CD4-positive, alpha-beta T cell treated with Interleukin-4 for 4 hours (primary cell): ENCODE measurements at places on chromosomes 6 and 20.

- no peak for DNase-seq
Measured at GRCh38 chr6:1802491-1803395, 193.0 kb downstream of the FOXC1 start.

DNA sequence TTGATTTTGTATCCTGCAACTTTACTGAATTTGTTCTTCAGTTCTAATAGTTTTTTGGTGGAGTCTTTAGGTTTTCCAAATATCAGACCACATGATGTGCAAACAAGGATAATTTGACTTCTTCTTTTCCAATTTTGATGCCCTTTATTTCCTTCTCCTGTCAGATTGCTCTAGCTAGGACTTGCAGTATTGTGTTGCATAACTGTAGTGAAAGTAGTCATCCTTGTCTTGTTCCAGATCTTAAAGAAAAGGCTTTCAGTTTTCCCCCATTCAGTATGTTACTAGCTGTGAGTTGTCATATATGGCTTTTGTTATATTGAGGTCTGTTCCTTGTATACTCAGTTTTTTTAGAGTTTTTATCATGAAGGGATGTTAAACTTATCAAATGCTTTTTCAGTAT, 4.6 kb downstream of the MICB start:
- no peak for DNase-seq

GRCh38 chr6:34227761-34228421, 8.8 kb upstream of the HMGA1 start:
- DNase-seq, result no peak

DNA sequence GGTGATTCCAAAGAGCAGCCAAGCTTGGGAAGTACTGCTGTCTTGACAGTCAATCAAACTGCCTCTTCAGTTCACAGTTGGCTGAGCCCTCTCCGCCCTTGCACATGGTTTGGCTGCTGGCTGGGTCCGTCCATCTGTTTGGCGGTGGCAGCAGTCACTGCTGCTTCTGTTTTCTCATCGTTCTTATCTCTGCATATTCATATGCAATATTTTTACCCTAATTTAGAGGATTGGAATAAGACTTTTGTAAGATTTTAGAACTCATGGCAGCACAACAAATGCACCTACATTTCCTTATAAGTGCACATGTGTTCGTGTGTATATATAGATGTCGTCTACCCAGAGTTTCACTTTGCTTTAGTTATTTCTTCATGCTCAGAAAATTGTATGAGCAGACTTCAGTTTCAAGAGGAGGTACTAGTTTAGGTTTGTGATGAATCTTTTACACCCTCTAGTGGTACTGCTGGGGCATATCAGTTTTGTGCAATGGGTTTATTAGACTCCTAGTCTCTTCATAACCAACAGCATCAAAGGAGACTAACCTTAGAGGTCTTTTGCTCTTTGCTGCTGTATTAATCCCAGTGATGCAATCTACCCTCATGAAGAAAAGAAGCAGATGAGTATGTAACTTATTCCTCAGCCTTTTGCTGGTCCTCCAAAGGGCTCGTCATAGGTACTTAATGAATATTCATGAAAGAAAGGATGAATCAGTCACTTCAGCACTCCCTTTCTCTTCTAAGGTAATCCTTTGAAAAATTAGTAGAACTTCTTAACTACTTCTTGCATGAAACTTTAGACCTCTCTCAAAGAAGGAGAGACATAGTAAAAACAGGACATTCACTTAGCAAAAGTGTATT, 44.3 kb downstream of the KHDC1L start:
- peak; percentile 58 for DNase-seq

DNA sequence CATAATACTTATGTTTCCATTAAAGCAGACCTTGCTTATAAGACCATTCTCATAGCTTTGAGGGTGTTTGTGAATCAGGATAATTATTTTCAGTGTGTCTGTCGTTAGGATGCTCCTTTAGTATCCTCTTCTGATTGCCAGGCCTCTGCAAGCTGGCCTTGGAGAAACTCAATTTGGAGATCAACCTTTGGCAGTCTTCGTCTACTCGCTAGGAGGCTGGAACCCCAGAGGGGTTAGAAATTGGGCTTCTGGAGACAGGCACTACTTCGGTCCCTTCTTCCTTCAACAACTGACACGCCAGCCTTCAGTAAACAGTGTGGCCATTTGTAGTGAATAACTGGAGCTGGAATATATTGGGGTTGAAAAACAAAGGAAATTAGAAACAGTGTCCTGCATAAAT, 100.8 kb upstream of the CITED2 start:
- DNase-seq, result no peak

DNA sequence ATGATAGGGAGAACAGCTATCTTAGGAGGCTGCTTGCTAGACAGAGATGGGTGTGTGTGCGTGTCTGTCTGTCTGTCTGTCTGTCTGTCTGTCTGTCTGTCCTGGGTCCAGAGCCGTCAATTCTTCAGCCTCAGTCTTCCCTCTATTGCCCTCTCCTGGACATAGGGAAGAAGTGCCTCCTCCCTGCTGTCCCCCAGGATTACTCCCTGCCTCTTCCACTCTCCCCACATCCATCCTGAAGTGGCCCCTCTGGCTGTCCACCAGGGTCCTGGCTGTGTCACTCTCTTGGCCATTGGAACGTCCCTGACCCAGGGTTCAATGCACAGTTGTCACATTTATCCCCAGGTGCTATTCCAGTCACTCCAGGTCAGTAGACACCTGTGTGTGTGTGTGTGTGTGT, 10.2 kb downstream of the TREML2 start:
- DNase-seq, result no peak

- DNase-seq, result no peak
Measured at GRCh38 chr6:147738099-147738498, 229.6 kb downstream of the SAMD5 start.

DNA sequence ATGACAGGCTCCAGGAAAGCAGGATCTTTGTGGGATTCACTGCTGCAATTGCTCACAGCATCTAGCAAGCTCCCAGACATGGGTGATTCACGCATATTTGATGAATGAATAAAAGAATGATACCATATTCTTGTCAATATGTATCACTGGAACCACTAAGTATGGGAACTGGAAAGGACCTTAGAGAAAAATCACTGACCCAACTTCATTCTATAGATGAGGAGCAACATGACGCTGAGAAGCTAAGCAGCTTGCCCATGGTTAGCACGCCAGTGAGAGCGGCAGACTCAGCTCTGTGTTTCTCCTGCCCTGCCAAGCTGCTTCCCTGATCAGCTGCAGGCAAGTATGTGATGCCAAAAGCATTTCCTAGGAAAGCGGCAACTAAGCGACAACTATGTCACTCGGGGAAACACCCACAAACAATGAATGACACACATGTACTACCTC, 66.8 kb downstream of the PPP1R3G start:
- no peak for DNase-seq

DNA sequence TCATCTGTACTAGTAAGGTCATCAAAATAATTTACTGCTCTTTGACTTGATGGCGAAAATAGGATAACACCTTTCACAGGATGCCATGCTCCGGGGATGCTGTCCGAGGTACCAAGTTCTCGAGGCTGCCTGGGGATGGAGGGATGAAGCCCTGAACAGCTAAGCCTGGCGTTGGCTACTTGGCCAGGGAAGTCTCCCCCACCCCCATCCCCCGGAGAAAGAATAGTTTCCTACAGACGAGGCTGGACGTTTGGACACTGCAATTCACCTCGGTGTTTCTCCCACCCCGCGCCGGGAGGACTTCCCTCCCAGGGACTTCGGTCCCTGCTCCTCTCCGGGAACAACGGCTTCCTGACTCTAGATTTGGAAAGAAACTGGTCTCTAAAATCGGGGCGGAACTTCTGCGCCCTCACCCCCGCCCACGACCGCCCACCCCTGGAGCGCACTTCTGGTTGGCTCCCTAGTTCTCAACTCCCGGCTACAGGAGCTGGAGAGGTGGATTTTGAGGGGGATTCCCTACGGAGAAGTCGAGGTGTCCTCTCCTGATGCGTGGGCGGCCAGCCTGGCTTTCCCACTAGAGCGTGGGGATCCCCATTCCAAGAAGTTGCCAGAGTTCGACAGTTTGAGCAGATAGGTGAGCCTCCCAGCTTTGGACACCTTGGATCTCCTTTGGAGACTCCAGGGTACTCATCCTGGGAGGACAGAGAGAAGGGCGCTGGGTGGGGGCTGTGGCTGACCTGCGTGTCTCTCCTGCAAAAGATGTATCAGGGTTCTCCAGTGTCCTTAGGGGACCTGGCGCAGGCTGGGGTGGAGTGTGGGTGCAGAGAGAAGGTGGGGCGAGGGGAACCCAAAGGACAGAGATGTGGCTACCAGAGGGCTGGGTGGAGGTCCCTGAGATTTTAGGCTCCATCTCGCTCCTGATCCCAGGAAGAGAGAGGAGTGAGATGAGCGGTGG, 1.1 kb downstream of the PCSK2 start:
- no peak for DNase-seq

- DNase-seq, result no peak
Measured at GRCh38 chr6:82337688-82338257, 25.8 kb upstream of the TPBG start.

DNA sequence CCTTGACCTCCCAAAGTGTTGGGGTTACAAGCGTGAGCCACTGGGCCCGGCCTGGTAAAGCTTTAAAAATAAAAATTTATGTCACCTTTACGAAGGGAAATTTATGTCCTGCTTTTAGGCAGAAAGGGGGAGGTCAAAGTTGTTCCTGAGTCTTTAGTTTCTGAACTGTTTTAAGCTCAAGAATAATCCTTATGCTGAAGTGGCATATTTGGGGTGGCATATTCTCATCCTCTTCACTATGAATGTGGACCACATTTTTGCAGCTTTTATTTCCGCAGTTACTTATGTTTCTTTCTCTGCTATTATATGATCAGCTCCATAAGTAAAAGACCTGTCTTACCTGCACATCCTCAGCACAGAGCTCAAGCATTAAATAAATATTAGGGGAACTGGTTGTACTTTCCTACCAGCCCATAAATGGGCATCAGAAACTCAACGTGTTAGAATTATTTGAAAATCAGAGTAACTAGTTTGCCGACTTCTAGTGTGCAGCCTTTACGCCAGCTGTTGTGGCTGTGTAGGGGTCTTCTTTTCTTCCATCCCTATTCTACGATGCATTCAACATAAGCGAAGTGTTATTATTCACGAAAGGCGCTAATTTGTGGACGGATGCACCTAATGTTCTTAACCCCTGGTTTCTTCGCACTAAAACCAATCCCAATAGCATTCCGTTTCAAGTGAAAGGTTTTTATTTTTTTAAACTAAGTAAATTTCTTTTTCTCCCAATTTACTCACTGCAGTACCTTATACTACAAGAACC, 867 bp upstream of the AKAP7 start:
- no peak for DNase-seq

DNA sequence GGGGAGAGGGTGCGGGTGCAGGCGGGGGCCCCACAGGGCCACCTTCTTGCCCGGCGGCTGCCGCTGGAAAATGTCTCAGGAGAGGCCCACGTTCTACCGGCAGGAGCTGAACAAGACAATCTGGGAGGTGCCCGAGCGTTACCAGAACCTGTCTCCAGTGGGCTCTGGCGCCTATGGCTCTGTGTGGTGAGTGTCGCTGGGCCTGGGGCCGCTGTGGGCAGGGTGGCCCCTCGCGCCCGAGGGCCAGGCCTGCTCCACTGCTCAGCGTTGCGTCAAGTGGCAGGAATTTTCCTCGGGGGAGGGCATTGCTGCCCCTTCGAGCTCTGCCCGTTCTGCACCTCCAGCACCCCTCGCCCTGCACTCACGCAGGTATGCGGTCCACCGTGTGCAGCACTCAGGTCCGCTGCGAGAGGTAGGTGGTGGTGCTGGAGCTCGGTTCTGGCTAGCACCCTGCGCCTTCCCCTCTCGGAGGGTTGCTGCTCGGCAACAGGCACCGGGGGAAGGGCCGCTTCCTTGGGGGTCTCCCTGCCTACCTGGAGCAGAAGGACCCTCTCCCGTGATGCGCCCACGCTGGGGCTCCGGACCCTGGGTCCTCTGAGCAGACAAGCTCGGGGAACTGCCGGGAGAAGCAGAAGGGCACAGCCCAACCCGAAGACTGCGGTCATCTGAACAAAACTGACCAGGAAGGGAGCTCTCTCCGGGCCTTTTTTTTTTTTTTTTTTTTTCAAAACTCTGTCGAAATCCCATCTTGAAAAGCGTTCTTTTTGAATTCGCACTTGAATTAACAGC, 674 bp downstream of the MAPK14 start:
- peak; percentile 24 for DNase-seq

GRCh38 chr6:156437121-156437879, 339.9 kb upstream of the ARID1B start:
- DNase-seq, result no peak

- DNase-seq, result no peak
Measured at GRCh38 chr6:41719436-41720261, 15.8 kb downstream of the TFEB start.

- no peak for DNase-seq
Measured at GRCh38 chr6:163712566-163712961, 298.0 kb downstream of the QKI start.
